ENCODE measurements at places on chromosomes 11 and 22.

- no peak for DNase-seq
These were observed 109.3 kb upstream of the SNX19 start for GRCh38 chr11:131025421-131026125.

GRCh38 chr22:20573176-20573832 lies 65.9 kb downstream of the MED15 start:
- no peak for DNase-seq

DNA sequence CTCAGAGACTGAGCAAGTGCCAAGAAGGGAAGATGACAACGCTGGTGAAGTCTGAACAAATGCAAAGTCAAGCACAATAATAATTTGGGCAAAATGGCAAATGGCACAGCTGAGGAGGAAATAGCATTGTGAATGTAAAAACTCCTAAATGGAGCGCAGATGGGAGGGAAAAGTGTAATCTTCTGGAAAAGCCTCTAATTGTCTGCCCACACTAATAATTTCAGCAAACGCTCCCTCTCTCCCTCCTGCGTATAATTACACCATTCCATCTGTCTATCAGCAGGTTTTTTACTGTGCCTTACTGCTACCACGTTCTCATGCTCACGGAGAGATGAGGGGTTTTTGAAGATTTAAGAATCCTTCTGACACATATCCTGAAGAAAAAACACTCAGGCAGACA lies 302.6 kb downstream of the KIRREL3 start:
- DNase-seq, result no peak

- no peak for DNase-seq
These were observed 49.6 kb downstream of the PDE2A start for GRCh38 chr11:72624496-72625201.

- no peak for DNase-seq
These were observed 24.2 kb downstream of the FBLN1 start for GRCh38 chr22:45526768-45527360.

- DNase-seq, result no peak
These were observed 1335.9 kb downstream of the TBC1D22A start for GRCh38 chr22:48098243-48098920.

- no peak for DNase-seq
These were observed 76.8 kb upstream of the BIRC3 start for GRCh38 chr11:102240502-102240901.

DNA sequence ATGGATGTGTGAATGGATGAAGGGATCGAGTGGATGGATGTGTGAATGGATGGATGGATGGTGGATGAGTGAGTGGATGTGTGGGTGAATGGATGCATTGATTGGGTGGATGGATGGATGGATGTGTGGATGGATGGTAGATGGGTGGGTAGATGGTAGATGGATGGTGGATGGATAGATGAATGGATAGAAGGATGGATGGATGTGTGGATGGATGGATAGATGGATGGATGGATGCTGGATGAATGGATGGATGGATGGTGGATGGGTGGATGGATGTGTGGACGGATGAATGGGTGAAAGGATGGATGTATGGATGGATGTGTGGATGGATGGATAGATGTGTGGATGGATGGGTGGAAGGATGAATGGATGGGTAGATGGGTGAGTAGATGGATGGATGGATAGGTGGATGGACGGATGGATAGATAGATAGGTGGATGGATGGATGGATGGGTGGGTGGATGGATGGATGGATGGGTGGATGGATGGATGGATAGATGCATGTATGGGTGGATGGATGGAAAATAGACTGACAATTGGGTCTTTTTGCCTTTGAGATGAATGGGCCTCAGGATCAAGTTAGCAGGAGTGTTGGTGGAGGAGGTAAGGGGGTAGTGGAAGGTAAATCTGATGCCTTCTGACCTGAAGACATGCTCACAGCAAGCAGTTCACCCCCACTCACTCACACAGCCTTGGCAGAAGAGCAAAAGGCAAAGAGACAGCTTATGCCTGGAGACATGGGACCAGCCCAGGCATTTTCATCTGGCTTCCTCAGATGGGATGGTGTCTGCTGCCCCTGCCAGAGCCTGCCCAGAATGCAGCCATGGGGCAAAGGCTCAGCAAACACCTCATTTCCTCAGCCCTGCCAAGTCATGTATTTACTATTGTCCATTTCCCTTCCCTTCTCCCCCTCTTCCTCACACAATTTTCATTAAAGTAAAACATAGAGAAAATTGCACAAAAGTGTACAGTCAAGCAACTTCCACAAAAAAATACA lies 8.0 kb upstream of the FADD start:
- no peak for DNase-seq

Measured in esophagus squamous epithelium (tissue), 5 donors.